ENCODE measurements at places on chromosomes 13 and 19. TPM values are rescaled to one million over a fixed set of nuclear protein-coding genes. Genes with fewer than 3 reads are reported as not detected.

The EPS8L1 gene
- 3.4 TPM for polyA plus RNA-seq

The KCNRG gene
- polyA plus RNA-seq = 1.00 TPM

The NTF4 gene
- polyA plus RNA-seq = 6.5 TPM

- DNase-seq = no peak
These were observed 46.2 kb downstream of the KLF2 start for GRCh38 chr19:16370641-16371391.

DNA sequence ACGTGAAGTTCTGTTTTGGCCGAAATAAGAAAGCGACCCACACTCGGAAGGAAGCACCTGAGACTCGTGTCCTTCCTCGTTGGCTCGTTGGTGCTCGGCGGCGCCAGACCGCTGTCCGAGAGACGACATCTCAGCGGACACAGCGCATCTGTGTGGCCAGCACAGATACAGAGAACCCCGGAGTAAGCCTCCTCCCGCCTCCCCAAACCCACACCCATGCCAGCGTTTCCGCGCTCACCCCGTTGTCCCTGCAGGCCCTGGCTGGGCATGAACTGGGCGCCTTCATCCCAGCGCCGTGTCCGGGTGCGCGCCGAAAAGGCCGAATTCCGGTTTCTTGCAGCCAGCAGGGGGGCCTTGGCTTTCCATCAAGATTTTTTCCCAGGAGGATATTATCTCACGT is 127.6 kb downstream of the SOX1 start:
- no peak for DNase-seq

DNA sequence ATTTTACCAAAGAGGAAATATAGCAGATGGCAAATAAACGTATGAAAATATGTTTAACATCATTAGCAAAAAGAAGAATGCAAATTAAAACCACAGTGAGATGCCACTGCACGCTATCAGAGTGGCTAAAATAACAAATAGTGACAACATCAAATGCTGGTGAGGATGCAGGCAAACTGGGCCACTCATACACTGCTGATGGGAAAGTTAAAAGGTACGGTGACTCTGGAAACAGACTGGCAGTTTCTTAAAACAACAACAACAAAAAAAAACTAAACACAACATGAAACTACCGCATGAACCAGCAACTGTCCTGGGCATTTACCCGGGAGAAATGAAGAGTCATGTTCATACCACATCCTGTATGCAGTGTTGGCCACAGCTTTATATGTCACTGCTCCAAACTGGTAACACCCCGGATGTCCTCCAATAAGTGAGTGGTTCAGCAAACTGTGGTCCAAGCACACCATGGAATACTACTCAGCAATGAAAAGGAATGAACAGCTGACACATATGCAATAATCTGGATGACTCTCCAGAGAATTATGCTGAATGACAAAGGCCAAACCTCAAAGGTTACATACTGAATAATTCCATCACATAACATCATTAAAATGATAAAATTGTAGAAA is 22.3 kb downstream of the EPS15L1 start:
- DNase-seq = no peak

DNA sequence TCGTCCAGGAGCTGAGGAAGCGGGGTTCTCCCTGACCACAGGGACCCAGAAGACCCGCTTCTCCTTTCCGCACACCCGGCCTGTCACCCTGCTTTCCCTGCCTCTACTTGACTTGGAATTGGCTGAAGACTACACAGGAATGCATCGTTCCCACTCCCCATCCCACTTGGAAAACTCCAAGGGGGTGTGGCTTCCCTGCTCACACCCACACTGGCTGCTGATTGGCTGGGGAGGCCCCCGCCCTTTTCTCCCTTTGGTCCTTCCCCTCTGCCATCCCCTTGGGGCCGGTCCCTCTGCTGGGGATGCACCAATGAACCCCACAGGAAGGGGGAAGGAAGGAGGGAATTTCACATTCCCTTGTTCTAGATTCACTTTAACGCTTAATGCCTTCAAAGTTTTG is 18.9 kb downstream of the VASP start:
- DNase-seq = no peak

GRCh38 chr13:102626928-102627327 is 30.1 kb downstream of the TPP2 start:
- no peak for DNase-seq

- DNase-seq = no peak
These were observed 190.3 kb downstream of the TM9SF2 start for GRCh38 chr13:99691552-99691951.

DNA sequence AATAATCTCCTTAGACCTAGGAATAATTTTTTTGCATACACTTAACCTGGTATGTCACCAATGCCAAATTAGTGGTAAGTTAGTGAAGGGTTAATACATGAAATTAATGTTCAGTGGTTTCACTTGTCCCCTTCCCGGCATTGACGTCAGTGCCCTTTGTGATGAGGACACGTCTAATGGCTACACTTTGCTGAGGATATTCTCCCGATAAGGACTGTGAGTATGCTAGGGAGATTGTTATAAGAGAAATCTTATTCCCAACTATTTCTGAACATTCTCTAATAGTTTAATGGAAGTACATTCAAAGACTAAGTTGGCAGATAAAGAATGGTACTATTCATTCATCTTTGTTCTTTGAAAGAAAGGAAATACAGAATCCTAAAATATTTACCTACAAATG is 102.4 kb downstream of the TNFRSF19 start:
- DNase-seq = no peak
